ENCODE measurements at places on chromosomes 5 and 9.

- no peak for DNase-seq
Measured at GRCh38 chr5:50658246-50658645, 8.2 kb upstream of the PARP8 start.

DNA sequence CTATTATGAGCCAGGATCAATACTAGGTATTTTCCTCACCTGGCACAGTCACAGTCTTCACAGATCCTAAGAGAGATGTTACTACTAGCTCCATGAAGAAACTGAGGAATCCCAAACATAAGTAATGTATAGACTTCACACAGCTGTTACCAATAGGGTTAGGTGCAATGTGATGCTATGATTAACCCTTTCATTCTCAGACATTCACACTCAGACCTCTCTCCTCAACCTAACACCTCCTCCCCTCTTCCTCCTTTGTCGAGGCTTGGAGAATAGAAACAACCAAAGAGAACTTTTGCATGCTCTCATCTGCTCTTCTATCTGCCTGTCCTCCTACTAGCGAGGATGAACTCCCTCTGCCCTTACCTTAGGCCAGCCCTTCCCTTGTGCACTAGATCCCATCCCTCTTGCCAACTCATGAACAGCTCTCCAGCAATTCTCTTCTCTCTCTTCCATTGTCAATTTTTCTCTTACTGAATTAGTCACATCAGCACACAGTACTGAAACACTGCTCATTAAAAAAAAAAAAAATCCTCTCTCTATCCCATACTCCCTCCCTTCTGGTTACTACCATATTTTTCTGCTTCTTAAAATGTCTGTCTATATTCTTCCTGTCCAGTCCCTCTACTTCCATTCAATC is 47.7 kb downstream of the MAPKAP1 start:
- DNase-seq: no peak

DNA sequence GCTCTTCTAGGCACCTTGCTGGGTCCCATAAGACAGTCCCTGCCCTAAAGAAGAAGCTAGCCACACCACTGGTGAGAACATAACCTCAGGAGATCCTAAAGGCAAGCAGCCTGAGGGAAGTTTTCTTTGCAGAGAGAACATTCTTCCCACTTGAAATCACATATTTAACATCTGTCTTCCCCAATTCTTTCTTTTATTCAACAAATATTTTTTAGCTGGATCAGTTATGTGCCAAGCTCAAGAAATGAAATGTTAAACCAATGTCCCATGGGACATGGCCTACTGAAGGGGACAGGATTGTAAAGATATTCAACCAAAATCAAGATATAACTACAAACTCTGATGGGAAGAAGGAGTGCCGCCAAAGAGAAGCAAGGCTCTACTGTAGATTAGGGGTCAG is 36.5 kb downstream of the FOXI1 start:
- DNase-seq: no peak

GRCh38 chr9:14221119-14221518 is 92.8 kb downstream of the NFIB start:
- no peak for DNase-seq

DNA sequence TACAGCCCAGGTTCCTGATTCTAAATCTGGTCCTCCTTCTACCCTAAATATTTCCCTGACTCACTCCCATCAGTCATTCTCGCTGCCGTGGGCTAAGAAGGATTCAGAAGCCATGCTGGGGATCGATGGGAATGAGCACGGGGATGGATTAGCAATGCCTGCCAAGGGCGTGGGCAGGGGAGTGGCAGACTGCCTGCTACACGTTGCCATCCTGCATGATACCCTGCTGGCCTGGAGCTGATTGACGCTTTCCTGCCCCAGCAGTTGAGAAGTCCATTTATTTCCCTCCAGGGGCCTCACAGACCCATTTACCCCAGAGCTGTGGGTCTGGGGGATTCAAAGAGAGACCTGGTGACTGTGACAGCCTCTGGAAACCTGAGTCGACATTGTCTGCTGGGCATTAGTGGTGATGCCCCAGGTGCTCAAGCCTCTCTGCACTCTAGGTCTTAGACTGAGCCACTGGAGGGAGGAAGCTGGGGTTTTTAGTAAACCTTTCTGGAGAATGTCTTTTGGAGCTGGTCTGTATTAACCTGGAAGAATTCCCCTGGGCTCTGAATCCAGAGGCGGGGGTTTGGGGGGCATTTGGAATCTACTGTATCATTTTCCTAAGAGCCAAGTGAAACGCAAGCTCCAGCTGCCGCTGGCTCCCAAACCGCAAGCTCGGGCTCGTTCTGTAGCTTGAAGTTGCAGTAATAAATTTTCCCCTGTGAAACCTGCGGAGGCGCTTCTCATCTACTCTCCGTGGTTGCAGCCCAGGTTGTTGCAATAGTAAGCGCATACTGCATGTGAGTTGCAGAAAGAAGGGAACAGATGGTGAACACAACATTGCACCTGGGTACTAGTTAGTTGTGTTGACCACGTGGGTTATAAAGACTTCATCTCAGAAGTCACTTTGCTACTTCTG is 76.3 kb upstream of the RAPGEF1 start:
- no peak for DNase-seq

- DNase-seq: no peak
Measured at GRCh38 chr5:99176186-99176585, 247.4 kb upstream of the CHD1 start.

DNA sequence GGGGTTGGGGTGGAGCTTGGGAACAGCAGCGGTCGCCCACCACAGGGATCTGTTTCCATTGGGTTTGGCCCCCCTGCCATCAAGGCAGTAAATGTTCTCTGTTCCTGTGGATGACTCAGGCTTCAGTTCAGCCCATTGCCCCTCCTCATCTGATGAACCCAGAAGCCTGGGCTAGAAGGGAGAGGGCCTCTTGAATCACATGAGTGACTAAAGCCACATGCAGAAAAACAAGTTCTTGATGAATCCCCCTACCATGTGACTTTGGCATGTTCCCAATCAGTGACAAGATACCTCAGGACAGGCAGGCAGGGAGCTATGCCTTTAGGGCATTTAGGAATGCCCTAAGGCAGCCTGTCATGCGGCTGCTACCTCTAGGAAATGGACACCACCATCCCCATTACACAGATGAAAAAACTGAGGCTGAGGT is 2.5 kb downstream of the SH3PXD2B start:
- DNase-seq: peak; percentile 48

DNA sequence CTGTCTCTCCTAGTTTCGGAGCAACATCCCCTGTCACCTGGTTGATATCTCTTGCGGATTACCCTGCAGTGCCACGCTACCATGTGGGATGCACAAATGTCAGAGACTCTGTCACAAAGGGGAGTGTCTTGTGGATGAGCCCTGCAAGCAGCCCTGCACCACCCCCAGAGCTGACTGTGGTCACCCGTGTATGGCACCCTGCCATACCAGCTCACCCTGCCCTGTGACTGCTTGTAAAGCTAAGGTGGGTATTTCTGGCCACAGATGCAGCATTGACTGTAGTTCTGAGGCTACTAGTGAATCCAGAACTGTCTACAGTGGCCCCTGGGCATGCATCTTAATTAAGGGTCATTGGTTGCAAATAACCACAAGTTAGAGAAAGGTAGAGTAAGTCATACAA is 50.8 kb downstream of the AQP7 start:
- no peak for DNase-seq

GRCh38 chr9:86667307-86667706 is 280.0 kb downstream of the GAS1 start:
- no peak for DNase-seq

GRCh38 chr5:66952153-66952552 is 244.4 kb downstream of the CD180 start:
- no peak for DNase-seq

All from hepatic stellate cell (primary cell).